ENCODE measurements at places on chromosomes 16 and 17.

GRCh38 chr17:67594115-67594880 is 123.4 kb upstream of the NOL11 start:
- no peak for DNase-seq

DNA sequence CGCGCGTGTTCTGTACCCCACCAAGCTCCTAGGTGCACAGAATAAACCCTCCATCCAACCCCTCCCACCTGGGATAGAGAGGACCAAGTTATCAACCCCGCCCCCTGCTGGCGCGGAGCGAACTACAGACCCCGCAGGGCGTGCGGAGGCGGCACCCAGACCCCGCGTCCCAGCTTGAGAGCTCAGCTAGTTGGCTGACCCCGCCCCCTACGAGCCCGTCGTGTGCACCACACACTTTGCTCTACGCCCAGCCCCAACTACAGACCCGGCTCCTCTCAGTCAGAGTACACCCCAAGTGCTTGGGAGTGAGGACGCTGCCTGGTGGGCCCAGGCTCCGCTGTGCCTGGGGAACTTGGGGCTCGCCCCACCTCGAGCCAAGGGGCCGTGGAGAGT is 1.5 kb downstream of the GRIN2A start:
- no peak for DNase-seq

- DNase-seq: no peak
Observed at GRCh38 chr16:48612611-48613010, 2.6 kb upstream of the N4BP1 start.

DNA sequence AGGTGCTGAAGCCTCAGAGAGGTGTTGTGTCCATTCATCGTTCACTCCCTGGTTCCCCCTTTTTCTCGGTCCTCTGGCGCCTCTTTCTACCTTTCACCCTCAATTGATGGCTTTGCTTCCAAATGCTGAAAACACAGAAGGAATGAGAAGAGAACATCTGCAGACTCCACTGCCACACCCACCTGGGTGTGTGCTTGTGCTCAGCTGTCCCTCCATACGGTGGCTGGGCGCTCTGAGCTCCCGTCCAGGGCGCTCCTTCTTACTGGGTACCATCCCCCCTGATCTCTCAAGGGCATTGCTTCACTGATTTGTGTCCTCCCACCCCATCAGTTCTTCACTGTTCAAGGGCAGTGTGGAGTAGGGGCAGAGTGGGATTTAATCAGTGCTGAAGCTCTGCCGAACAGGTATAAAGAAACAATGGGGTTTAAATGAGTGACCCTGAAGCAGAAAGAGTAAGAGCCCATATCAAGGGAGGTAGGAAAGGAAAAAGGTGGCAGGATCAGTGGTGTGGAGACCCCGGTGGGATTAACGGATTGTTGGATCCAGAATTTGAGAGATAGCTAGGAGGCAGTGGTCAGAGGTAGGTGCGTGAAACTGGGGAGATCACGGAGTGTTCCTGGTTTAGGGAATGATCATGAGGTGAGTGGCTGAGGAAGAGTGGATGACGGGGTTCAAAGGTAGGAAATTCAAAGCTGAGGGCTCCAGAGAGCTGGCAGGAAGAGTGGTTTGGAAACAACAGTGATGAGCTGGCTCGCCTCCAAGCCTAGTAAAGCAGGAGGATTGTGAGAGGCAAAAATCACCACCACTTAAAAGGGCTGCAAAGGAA is 40.8 kb downstream of the MRTFB start:
- no peak for DNase-seq

- DNase-seq: no peak
Observed at GRCh38 chr17:33124871-33125551, 133.4 kb downstream of the SPACA3 start.

DNA sequence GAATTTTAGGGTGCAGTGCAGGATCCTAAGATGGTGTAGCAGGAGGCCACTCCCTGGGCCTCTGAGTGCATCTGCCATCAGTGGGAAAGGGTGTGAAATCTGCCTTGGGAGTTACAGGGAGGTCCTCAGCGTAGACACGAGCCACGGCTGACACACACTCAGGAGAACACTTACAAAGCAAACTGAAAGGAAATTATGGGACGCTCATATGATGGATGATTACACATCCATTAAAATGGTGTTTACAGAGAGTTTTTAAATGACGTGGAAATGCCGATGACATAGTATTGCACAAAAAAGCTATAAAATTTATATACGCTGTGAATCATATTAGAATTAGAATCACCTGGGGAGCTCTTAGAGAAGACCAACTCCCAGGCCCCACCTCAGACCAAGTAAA is 175.2 kb downstream of the CCDC182 start:
- peak; percentile 52 for DNase-seq

GRCh38 chr17:28796062-28796461 is 46.5 kb downstream of the FAM222B start:
- DNase-seq: no peak

Measured in T1000 (cell line).